ENCODE measurements at places on chromosomes 7 and 10. TPM values are rescaled to one million over a fixed set of nuclear protein-coding genes. Genes with fewer than 3 reads are reported as not detected.

The NPY4R gene
- total RNA-seq, result not detected

The HTRA1 gene
- 78.0 TPM for total RNA-seq

The MAPK8 gene
- 19.9 TPM for total RNA-seq

The ABCC2 gene
- 0.28 TPM for total RNA-seq

The PTPRZ1 gene
- total RNA-seq, result 22.5 TPM

The MBL2 gene
- total RNA-seq, result not detected

The DKK1 gene
- total RNA-seq, result 74.1 TPM

The PROSER2 gene
- 64.8 TPM for total RNA-seq

The ENTPD1 gene
- total RNA-seq, result not detected

The KAZALD1 gene
- total RNA-seq, result 3.8 TPM

The SLC18A3 gene
- not detected for total RNA-seq

All from airway epithelial cell (primary cell).